SIG-M5 (cell line): ENCODE measurements at places on chromosomes 2 and 18.

DNA sequence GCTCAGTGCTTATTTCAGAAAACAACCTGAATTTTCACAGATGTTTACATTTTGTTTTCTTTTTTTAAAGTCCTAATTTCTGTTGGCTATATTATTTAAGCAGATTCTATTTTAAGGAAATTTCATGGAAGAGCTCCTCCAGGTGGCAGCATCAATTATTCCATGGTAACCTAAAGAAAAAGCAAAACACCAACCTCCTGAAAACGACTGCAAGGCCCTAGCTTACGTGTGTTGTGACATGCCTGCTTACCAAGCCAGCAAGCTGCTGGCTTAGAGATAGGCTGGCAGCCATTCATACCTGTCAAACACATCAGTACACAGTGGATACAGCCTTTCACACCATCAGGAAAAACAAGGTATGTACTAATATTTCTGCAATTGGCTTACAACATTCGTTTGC is 64.9 kb downstream of the LPIN2 start:
- DNase-seq: no peak

GRCh38 chr2:230658877-230659652 is 53.6 kb upstream of the CAB39 start:
- no peak for DNase-seq

DNA sequence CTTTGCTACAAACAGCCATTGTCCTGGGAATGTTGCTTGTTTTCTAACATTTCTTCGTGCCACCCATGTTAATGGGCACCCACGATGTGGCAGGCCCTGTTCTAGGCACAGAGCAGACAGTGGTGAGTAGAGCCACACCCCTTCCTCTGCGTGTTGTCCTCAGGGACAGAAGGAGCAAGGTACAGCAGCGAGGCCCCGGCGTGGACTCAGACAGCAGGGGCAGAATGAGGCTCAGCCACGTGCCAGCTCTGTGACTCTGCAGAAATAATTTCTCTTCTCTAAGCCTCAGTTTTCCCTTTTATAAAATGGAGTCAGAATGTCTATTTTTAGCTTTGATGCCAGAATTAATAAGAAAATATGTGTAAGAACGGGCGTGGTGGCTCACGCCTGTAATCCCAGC is 401.7 kb downstream of the TSN start:
- no peak for DNase-seq

DNA sequence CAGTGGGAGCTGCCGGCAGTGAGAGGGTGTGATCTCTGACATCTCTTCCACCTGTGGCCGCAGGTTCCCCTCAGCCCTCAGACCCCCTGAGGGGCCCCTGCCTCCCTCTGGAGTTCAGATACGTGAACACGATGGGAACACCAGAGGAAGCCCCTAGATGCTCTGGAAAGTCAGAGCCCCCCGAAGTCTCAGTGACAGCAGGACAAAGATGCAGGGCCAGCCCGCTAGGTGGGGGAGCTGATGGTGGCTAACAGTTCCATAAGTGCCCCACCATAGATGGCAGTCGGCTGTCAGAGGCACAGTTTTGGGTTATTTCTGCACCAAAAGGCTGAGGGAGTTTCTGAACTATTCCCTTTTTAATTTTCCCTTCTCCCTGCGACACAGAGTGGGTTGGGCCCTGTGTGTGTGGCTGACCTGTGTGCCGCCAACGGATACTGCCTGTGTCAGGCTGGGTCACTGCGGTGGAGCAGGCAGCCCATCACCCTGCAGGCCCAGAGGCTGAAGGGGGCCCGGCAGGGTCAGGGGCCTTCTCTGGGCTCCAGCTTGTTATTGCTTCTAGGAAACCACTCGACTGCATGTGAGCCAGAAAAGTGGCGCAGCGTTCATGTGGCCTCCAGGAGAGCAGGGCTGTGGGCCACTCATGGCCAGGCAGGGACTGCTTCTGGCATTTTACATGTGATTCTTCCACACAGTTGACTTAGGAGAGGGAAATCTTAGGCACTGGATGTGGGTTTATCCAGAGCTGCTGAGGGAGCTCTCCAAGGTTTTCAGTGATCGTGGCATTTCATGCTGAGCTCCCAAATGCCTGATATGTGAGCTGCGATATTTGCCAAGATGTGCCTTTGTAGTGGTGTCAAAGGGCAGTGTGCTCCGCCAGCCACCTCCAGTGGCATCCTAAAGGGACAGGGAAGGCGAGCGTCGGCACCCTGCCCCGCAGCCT is 225.1 kb downstream of the SH3RF3 start:
- no peak for DNase-seq

DNA sequence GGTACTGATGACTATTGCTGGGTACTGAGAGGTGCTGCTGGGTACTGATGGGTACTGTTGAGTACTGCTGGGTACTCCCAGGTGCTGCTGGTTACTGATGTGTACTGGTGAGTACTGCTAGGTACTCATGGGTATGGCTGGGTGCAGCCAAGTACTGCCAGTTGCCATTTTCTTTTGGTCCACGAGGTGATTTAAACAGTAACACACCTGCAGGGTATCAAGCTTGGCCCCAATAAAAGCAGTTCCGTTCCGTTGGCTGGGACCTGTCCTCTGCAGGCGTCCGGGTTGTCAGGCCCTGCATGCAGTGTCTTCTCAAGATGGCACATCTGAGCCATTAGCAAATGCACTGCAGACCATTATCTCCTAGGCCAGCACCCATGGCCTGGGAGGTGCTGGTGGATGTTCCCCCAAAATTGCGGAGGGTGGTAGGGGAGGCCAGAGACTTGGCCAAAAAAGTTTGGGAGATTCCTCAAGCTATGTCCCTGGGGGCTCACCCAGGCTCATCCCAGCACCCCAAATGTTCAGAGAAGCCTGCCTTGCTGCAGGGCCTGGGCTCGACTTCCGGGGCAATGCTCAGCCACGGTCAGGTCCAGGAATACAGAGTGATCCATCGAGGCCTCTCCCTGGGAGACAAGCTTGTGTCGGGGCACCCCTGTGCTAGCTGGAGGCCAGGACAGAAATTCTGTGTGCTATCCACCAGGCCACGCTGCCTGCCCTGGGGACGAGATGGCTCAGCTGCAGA is 165.2 kb downstream of the TWIST2 start:
- no peak for DNase-seq

DNA sequence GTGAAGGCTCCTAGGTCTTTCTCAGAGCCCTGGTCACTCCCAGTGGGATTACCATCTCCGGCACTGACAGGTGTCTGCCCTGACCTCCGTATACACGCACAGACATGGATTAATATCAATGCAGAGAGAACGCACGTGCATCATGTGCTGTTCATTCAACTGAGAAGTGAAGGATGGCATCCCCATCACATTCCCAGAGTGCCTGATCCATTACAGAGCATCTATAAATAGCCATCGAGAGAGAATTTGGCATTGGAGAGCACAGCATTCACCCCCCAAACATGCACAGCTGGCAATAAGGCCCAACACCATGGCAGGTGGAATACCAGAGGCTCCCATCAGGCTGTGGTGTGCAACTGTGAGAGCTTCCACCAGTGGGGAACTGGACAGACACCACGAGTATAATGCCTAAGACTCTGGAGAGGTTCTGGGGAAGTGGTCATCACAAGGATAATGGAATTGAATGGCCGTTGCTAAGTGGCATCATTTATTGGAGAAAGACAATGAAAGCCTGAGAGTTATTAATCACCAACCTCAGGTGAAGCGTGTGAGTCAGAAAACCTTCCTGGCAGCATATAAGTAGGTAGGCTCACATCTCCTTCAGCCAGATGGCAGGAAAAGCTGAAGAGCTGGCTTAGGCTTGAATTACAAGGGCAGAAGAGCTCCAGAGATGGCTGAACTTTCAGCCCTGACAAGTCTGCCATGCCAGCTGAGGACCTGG is 244.5 kb upstream of the ID2 start:
- DNase-seq: no peak

GRCh38 chr18:28123401-28124030 is 53.4 kb downstream of the CDH2 start:
- no peak for DNase-seq
